Glutamatergic neuron (in vitro differentiated cells): ENCODE measurements at places on chromosomes 7 and 10.
A peak's percentile ranks its signal among the peaks of the same experiment; 100 is the strongest.

GRCh38 chr10:18279173-18279572, 138.9 kb downstream of the CACNB2 start:
- no peak for DNase-seq
- H3K4me3 ChIP-seq: no peak overlapping the region
- no peaks in the 10 kb centered on the region for H3K27me3 ChIP-seq
- H3K4me1 ChIP-seq: peaks cover 2% of the 10 kb centered on the region
- no peak overlapping the region for H3K27ac ChIP-seq
- H3K36me3 ChIP-seq: no peaks in the 10 kb centered on the region

DNA sequence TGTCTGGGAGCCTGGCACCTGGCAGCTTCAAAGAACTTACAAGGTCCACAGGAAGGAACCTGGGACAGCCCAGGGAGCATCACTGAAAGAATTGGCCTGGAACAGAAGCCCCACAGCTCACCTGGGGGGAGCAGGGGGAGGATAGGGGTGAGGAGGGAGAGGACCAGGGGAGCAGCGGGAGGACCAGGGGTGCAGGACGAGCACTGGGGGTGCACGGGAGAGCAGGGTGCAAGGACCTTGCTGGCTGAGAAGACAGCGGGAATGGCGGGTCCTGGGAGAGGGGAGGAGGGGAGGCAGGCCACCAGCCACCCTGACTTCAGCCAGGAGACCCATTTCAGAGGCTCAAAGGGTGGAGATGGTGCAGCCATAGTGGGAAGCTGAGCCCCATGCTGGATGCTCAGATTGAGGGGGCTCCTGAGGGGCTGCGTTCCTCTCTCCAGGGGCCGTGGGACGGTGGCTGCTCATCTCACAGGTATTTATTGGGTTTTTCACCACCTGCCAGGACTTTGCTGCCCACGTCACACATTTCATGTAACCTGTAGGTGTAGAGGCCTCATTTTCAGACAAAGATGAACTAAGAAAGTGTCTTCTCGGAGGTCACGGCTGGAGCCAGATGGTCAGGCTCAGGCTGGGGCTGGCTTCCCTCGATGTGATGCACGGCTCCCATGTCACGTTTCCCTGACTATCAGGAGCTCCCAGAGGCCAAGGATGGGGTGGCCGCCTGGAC, 110.1 kb downstream of the WDR37 start:
- no peak for DNase-seq
- H3K4me1 ChIP-seq: peaks cover 1% of the 10 kb centered on the region
- H3K36me3 ChIP-seq: peaks cover 8% of the 10 kb centered on the region
- H3K27ac ChIP-seq: no peak overlapping the region

DNA sequence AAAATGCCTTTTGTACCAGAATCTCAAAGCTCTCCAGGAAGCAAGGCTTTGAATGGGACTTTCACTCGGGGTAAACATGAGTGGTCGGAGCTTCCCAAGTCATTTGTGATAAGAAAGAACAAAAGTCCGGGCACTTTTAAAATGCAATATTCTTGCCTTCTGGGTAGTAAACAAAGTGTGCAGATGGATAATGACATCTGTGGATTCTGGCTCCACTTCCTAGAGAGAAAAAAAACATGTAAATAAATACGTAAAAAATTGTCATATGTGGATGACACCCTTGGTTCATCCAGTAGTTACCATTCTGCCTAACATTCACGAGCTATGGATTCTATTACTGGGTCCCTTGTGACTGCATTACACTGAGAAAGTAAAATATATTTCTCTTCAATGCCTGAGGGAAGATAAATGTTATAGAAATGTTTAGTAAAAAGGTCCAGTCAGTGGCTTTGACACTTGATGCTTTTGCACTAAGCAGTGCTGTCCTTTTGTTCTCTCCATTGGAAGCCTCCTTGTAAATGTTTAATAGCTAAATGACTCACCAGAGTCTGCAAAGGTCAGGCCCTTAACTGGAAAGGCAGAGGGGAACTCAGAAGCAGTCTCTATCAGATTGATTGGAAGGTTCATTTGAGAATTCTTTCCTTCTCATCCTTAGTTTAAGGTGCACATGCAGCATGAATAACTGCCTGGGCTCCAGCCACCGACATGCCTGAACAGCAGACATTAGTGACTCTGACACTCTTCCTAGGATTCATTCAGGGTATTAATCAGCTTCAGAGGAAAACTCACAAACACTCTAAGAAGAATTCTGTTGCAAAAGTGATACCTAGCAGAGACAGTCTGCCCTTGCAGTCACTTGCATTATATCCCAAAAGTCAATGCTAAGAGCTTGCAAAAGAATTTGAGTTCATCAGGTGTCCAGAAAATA, 11.7 kb upstream of the EDRF1 start:
- peaks cover 4% of the 10 kb centered on the region for H3K27me3 ChIP-seq
- no peak for DNase-seq
- no peaks in the 10 kb centered on the region for H3K36me3 ChIP-seq

- H3K4me1 ChIP-seq: peaks cover 12% of the 10 kb centered on the region
- DNase-seq: no peak
- peaks cover 2% of the 10 kb centered on the region for H3K27me3 ChIP-seq
- peaks cover 6% of the 10 kb centered on the region for H3K36me3 ChIP-seq
Measured at GRCh38 chr10:79348640-79348988, 1.3 kb downstream of the PPIF start.

DNA sequence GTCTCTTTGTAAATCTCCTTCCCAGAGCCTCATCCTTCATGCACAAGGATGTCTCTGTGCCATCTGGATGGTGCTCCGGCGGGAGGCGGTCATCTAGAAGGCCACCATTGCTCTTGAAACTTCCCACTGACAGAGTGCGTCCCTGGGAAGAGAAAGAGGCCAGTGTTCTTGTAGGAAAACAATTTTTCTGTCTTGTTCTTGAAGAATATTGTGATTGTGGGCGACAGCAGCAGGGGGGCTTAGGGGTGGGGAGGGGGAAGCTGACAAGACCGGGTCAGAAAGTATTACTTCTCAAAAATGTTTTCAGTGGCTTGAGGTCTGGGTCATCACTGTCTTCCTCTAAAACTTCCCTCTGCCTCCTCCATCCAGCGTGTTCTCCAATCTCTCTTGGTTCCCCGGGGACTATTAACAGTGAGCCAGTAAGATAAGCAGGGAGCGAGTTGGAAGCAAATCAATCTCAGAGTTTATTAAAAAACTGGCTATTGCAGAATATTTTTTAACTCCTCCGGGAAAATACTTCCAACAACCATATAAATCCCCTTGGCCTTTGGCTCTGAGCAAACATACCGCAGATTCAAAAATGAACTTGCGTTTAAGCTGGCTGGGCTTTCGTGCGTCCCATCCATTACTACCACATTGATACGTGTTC, 597.8 kb upstream of the MGMT start:
- peaks cover 2% of the 10 kb centered on the region for H3K27me3 ChIP-seq
- H3K36me3 ChIP-seq: no peaks in the 10 kb centered on the region
- no peak for DNase-seq
- H3K4me1 ChIP-seq: peaks cover 29% of the 10 kb centered on the region

GRCh38 chr7:116697761-116698160, 25.8 kb downstream of the MET start:
- no peaks in the 10 kb centered on the region for H3K36me3 ChIP-seq
- no peak overlapping the region for H3K27ac ChIP-seq
- no peak for DNase-seq
- no peaks in the 10 kb centered on the region for H3K4me1 ChIP-seq
- H3K4me3 ChIP-seq: no peak overlapping the region
- H3K27me3 ChIP-seq: no peaks in the 10 kb centered on the region

GRCh38 chr7:42123716-42124115, 113.3 kb downstream of the GLI3 start:
- no peak overlapping the region for H3K27ac ChIP-seq
- H3K36me3 ChIP-seq: no peaks in the 10 kb centered on the region
- H3K4me3 ChIP-seq: no peak overlapping the region
- H3K4me1 ChIP-seq: no peaks in the 10 kb centered on the region
- DNase-seq: no peak

GRCh38 chr10:89055159-89055558, 64.6 kb downstream of the FAS start:
- no peaks in the 10 kb centered on the region for H3K27me3 ChIP-seq
- peaks cover 5% of the 10 kb centered on the region for H3K4me1 ChIP-seq
- no peak for DNase-seq
- peak overlapping the region; percentile 57 for H3K27ac ChIP-seq

DNA sequence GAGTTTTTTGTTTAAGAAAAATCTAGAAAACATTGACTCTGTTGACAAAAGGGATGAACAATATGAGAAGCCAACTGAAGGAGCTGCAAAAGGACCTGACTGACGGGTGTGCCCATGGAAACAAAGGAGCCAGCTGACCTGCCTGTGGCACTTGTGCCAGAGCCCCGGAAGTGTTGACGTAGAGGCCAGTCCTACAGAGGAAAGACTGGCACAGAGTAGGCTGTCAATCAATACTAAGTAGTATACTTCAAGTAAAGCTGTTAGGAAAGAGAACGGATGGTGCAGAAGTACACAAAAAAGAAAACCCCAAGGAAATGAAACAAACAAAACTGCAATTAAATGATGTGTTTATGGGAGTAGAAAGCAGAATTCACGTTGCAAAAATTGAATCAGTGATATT, 19.0 kb upstream of the ABI1 start:
- no peak overlapping the region for H3K4me3 ChIP-seq
- no peaks in the 10 kb centered on the region for H3K27me3 ChIP-seq
- no peaks in the 10 kb centered on the region for H3K4me1 ChIP-seq
- no peak for DNase-seq
- H3K27ac ChIP-seq: no peak overlapping the region
- no peaks in the 10 kb centered on the region for H3K36me3 ChIP-seq

GRCh38 chr7:66277492-66277891, 72.4 kb downstream of the TPST1 start:
- H3K36me3 ChIP-seq: peaks cover 4% of the 10 kb centered on the region
- no peak overlapping the region for H3K27ac ChIP-seq
- H3K4me1 ChIP-seq: peaks cover 2% of the 10 kb centered on the region
- H3K27me3 ChIP-seq: peaks cover 7% of the 10 kb centered on the region

DNA sequence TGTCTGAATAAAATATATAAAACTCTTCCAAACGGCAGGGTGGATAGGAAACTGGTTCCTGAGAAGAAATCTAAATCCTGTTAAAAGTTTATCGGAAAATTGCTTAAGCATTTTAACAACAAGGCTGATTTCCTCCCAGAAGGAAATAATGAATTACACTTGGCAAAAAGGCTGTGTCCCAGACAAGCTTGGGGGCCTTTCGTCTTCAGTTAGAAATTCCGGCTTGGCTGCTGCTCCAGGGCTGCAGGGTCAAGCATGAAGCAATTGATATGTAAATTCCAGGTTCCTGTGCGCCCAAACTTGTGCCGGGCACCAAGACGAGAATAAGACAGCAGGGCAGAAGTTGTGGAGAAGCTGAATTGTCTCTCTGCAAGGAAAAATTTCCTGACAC, 38.0 kb upstream of the LBX1 start:
- H3K36me3 ChIP-seq: no peaks in the 10 kb centered on the region
- H3K27ac ChIP-seq: no peak overlapping the region
- peaks cover 4% of the 10 kb centered on the region for H3K27me3 ChIP-seq
- no peak for DNase-seq
- H3K4me3 ChIP-seq: no peak overlapping the region

GRCh38 chr7:23043441-23043840, 29.5 kb upstream of the HYCC1 start:
- H3K27me3 ChIP-seq: peaks cover 1% of the 10 kb centered on the region
- H3K4me3 ChIP-seq: no peak overlapping the region
- no peaks in the 10 kb centered on the region for H3K4me1 ChIP-seq
- no peak for DNase-seq

GRCh38 chr7:117895276-117895675, 22.0 kb upstream of the CTTNBP2 start:
- no peak overlapping the region for H3K4me3 ChIP-seq
- no peaks in the 10 kb centered on the region for H3K27me3 ChIP-seq
- no peak for DNase-seq
- H3K36me3 ChIP-seq: no peaks in the 10 kb centered on the region

DNA sequence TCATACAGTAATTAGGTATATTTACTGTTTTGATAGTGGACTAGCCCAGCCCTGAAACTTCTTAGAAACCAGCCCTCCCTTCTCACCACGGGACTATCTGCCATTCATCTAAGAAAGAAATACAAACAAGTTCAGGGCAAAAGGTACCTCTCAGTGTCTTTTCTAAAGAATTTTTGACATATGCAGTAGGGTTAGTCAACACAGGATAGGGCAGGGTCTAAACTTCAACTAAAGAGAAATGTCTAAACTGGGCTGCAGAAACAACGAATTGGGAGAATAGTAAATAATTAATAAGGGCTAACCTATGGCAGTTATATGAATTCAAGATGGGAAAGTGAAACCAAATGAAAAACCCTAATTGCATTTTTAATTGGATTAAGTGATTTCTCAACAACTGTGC, 496.6 kb downstream of the INHBA start:
- H3K27ac ChIP-seq: no peak overlapping the region
- no peaks in the 10 kb centered on the region for H3K36me3 ChIP-seq

DNA sequence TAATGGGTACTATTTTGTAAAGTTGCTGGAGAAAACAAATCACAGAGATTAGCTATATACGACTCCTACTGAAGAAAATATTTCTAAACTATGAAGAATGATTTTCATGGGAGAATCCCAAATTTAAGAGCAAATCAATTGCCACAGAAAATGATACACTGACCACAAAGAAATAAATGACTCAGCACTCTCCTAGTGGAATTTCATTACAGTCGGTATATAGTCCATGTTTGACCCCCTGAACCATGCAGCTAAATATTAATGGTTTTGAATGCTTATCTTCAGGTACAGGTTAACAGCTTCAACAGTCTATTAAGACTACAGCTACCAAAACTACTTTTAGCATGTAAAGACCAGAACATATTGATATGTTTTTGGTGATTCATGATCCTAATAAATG, 65.0 kb downstream of the IDE start:
- H3K36me3 ChIP-seq: no peaks in the 10 kb centered on the region
- peaks cover 2% of the 10 kb centered on the region for H3K4me1 ChIP-seq
- H3K4me3 ChIP-seq: no peak overlapping the region
- H3K27me3 ChIP-seq: no peaks in the 10 kb centered on the region
- H3K27ac ChIP-seq: no peak overlapping the region

DNA sequence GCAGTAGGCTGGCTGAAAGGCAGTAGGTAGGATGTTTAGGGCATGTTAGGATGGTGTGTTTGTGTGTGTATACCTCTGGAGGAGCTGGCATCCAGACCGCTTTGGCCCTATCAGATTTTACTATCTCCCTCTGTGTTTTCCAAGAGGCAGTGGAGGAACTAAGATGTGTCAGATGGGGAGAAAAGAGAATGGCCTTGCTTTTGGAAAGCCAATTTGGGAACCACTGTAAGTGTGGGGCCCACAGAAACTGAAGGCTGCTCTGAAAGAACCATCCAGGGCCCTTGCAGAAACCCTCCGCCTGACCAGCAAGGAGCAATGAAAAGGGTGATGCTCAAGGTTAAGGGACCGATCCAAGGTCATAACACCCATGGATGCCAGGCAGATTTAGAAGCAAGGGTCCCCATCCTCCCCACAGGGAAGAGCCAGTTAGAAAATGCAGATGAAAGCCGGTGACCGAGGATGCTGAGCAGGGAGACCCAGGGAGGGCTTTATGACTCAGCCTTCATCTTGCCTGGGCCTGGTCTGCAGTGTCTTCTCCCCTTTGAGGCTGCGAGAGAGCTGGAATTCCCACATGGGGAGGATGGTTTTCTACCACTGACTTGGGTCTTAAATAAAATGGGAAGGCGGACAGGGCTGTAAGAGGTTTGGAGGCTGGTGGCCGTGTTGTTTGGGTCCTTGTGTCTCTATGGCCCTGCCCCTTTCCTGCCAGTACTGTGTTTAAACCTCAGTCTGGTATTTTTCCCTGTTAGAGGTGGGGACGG, 275.8 kb downstream of the LRMDA start:
- no peak overlapping the region for H3K4me3 ChIP-seq
- H3K27me3 ChIP-seq: peaks cover 2% of the 10 kb centered on the region
- H3K4me1 ChIP-seq: peaks cover 5% of the 10 kb centered on the region
- no peak overlapping the region for H3K27ac ChIP-seq
- DNase-seq: no peak
